GM12891 (cell line): ENCODE measurements at places on chromosomes 2 and 18.

DNA sequence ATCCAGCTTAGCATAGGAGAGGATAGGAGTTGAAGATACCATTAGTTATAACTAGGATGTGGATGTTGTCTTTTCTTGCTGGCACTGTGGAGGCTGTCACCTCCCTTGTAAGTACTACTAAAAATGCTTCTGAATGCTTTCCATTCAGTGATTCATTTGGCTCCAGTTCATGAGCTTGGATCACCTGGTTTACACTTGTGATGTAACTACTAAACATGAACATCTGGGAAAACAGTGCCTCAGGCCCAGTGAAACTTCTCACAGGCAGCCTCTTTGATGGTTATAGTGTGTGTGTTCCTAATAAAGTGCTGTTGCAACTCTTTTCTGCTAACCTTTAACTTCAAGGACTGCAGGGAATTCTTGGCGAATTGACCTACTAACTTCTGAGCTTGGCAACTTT, 13.0 kb upstream of the SLC9A2 start:
- DNase-seq, result no peak

DNA sequence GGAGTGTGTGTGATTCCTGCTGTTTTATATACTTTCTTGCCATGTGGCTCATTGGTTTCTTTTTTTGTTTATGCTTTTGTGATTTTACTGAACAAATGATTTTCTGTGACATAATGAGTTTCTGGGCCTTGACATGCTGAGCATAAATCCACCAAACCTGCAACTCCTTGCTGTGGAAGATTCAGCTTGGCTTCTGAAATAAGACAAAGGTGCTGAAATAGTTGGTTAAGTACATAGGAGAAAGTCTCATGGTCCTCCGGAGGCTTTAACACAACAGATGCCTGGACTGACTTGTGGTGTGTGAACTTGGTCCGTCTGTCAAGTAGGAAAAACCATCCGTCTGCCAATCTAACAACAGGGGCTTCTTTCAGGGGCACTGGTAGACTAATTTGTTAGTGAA, 315.3 kb upstream of the CXCR4 start:
- DNase-seq, result no peak

- DNase-seq, result no peak
Observed at GRCh38 chr2:239809391-239809790, 215.8 kb downstream of the NDUFA10 start.

GRCh38 chr2:119029297-119029696, 87.3 kb downstream of the MARCO start:
- no peak for DNase-seq

DNA sequence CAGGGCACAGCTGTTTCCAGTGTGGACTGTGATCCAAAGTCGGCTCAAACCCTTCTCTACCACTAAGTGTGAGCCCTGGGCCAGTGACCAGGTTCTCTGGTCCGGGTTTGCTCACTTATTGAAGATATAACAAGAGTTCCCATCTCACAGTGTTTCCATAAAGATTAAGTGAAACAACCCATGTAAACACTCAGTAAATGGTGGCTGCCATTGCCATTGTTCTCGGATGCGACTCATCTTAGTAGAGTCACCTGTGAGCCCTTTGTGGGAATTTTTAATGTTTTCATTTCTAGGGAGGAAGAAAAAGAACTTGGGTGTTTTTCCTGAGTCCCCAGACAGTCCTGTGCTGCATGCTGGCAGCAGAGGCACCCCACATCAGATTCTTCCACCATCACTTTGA, 53.4 kb downstream of the TPGS2 start:
- no peak for DNase-seq

GRCh38 chr2:5791371-5791770, 99.2 kb downstream of the SOX11 start:
- no peak for DNase-seq

DNA sequence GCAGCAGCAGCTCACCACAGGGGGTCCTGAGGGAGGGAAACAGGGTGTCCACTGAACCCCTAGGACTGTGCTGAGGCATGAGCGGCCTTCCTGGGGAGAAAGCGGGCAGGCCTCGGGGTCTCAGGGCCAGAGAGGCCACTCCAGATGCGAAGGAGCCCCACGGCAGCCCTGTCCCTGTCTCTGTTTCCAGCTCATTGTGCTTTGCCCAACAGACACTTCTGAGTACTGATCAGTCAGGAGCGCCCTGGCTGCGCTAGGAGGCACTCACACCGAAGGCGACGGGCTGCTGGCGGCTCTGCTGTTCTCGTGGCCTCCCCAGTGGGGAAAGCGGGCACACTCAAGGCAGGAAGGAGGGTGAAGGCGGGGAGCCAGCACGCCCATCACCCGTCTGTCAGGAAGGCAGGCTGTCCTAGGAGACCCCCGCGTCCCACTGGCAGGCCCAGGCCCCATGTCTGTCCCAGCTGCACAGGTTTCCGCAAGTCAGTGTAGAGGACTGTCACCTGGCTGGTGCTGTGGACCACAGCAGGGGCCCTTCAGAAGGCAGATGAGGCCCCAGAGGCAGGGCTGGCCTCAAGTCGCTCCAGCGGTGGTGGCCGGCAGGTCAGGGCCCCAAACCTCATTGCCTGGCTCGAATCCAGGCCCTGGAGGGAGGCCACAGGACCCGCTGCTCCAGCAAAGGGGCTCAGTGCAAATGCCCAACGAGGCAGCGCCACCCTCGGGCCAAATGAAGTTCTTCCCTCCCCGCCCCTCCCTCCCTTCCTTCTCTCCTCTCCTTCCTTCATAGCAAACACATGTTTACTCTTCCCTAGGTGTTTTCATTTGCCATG, 6.8 kb downstream of the ESPNL start:
- DNase-seq, result peak; percentile 25
